T-cell (primary cell): ENCODE measurements at places on chromosomes 12 and 14. TPM values are rescaled to one million over a fixed set of nuclear protein-coding genes. Genes with fewer than 3 reads are reported as not detected.

The MANSC4 gene
- total RNA-seq: not detected

The PELI2 gene
- total RNA-seq: 12.7 TPM

The CACNA2D4 gene
- 14.8 TPM for total RNA-seq

The SLC15A5 gene
- not detected for total RNA-seq

The TMEM106C gene
- 36.5 TPM for total RNA-seq

The PRH2 gene
- total RNA-seq: not detected

The RBP5 gene
- total RNA-seq: 0.70 TPM

The TPPP2 gene
- total RNA-seq: not detected

The ZNF891 gene
- total RNA-seq: 5.1 TPM

The MOK gene
- total RNA-seq: 3.1 TPM

The IAPP gene
- total RNA-seq: not detected

The SYT10 gene
- not detected for total RNA-seq

The C12orf56 gene
- not detected for total RNA-seq

The KERA gene
- total RNA-seq: not detected

The PLCZ1 gene
- not detected for total RNA-seq

The POTEM gene
- not detected for total RNA-seq

The RPGRIP1 gene
- total RNA-seq: 0.76 TPM

The HCAR1 gene
- not detected for total RNA-seq

The TGM1 gene
- 5.1 TPM for total RNA-seq

The RDH16 gene
- total RNA-seq: 0.98 TPM

The MMP17 gene
- 1.2 TPM for total RNA-seq

The DACT1 gene
- 10.0 TPM for total RNA-seq

The BORCS5 gene
- 18.0 TPM for total RNA-seq

The CCDC60 gene
- total RNA-seq: not detected

The PYGL gene
- total RNA-seq: 0.65 TPM

The ZDHHC22 gene
- total RNA-seq: not detected

The KCNMB4 gene
- 0.79 TPM for total RNA-seq

The SAMD15 gene
- not detected for total RNA-seq

The HCAR2 gene
- not detected for total RNA-seq

The PLA2G1B gene
- 1.6 TPM for total RNA-seq

The MLF2 gene
- 88.4 TPM for total RNA-seq

The KCNA1 gene
- total RNA-seq: not detected
